ENCODE measurements at places on chromosomes 2 and 18. TPM values are rescaled to one million over a fixed set of nuclear protein-coding genes. Genes with fewer than 3 reads are reported as not detected.
A peak's percentile ranks its signal among the peaks of the same experiment; 100 is the strongest.

DNA sequence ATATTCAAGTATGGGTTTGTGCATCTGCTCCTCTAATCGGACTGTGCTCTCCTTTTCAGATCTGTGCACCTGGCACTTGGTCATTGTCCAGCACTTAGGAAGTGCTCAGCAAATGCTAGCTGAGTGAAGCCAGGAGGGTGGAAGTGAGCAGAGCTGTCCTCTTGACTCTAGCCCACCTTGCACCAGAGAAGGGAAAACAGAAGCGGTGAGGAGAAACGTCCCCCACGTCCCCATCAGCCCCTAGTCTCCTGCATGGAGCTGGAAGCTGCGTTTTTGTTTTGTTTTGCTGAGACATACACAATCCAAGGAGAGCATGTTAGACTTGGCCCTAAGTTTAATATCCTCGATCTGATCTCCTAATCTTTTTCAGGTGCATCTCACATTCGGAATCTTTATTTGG is 73.6 kb downstream of the EN1 start:
- no peak for DNase-seq
- H3K4me3 ChIP-seq: no peak overlapping the region
- H3K36me3 ChIP-seq: no peaks in the 10 kb centered on the region
- H3K27me3 ChIP-seq: peaks cover 35% of the 10 kb centered on the region
- peaks cover 12% of the 10 kb centered on the region for H3K4me1 ChIP-seq

The MOCOS gene
- 4.1 TPM for total RNA-seq

- H3K36me3 ChIP-seq: no peaks in the 10 kb centered on the region
- H3K27me3 ChIP-seq: no peaks in the 10 kb centered on the region
Measured at GRCh38 chr2:9984217-9984739, 32.8 kb downstream of the GRHL1 start.

The ITGA6 gene
- total RNA-seq: 90.4 TPM

DNA sequence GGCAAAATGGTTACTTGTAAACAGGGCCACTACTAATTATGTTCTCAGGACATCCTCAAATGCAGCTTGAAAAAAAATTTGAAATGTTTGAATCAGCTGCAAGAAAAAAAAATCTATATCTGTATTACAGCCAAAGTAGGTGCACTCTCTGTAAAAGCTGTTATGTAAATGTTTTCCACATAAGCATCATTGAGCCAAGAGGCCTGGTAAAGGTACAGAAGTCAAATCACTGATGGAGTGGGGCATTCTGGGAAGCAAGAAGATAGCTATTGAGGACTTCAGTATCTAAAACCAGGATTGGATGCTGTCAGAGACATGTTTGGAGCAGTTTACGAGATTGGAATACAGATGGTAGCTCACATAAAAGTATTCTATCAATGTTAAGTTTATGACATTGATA is 80.3 kb downstream of the MAPRE2 start:
- no peak overlapping the region for H3K27ac ChIP-seq
- H3K36me3 ChIP-seq: no peaks in the 10 kb centered on the region
- peaks cover 6% of the 10 kb centered on the region for H3K4me1 ChIP-seq
- H3K4me3 ChIP-seq: no peak overlapping the region

- H3K4me1 ChIP-seq: no peaks in the 10 kb centered on the region
- H3K4me3 ChIP-seq: no peak overlapping the region
- no peaks in the 10 kb centered on the region for H3K36me3 ChIP-seq
- DNase-seq: no peak
- H3K27ac ChIP-seq: no peak overlapping the region
- H3K27me3 ChIP-seq: no peaks in the 10 kb centered on the region
Measured at GRCh38 chr18:43642727-43643330, 365.5 kb upstream of the SYT4 start.

- no peaks in the 10 kb centered on the region for H3K27me3 ChIP-seq
- DNase-seq: no peak
- H3K4me3 ChIP-seq: peak overlapping the region; percentile 38
Measured at GRCh38 chr2:177165061-177165583, 47.5 kb upstream of the HNRNPA3 start.

- no peak for DNase-seq
- H3K27ac ChIP-seq: no peak overlapping the region
- H3K27me3 ChIP-seq: no peaks in the 10 kb centered on the region
- H3K36me3 ChIP-seq: peaks cover 50% of the 10 kb centered on the region
- no peaks in the 10 kb centered on the region for H3K4me1 ChIP-seq
- no peak overlapping the region for H3K4me3 ChIP-seq
Measured at GRCh38 chr2:230512955-230513748, 97.2 kb downstream of the SP100 start.

- peaks cover 13% of the 10 kb centered on the region for H3K4me1 ChIP-seq
- no peak overlapping the region for H3K27ac ChIP-seq
- H3K36me3 ChIP-seq: no peaks in the 10 kb centered on the region
Measured at GRCh38 chr2:159518321-159519005, 97.9 kb downstream of the BAZ2B start.

DNA sequence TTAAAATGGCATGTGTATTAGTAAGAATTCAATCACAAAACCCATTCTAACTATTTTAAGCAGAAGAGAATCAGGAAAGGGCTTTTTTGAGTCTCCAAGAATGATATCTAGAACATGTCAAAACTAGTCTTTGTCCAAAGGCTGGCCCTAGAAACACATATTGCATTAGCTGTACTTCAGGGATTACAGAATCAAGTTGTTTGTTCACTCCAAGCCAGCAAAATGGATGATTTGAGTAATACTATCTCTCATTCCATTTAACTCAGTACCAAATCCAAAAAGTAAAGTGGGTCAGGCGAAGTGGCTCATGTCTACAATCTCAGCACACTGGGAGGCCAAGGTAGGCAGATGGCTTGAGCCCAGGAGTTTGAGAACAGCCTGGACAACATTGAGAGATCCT is 41.3 kb downstream of the ATF2 start:
- peaks cover 35% of the 10 kb centered on the region for H3K36me3 ChIP-seq
- DNase-seq: no peak
- H3K27ac ChIP-seq: no peak overlapping the region
- H3K4me3 ChIP-seq: no peak overlapping the region
- no peaks in the 10 kb centered on the region for H3K27me3 ChIP-seq

DNA sequence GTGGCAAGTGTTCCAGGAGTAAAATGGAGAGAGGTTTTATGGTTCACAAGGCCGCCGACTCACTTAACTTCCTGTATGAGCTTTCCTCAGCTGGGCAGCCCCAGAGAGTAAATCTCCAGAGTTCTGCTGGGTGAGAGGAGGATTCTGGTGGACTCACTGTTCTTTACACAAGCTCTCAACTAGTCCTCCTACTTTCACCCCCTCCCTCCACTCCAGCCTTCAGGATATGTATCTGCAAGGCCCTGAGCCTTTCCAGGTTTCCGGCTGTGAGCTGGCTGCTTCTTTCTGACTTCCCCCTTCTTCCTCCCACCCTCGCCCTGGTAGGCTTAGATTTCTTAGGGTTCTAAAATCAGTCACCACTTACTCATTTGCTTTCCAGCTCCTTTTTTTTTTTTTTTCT is 34.0 kb downstream of the EML6 start:
- no peak overlapping the region for H3K4me3 ChIP-seq
- no peak overlapping the region for H3K27ac ChIP-seq
- H3K4me1 ChIP-seq: no peaks in the 10 kb centered on the region
- no peaks in the 10 kb centered on the region for H3K27me3 ChIP-seq
- no peaks in the 10 kb centered on the region for H3K36me3 ChIP-seq

GRCh38 chr2:97348265-97348664 is 235.3 kb downstream of the ANKRD36 start:
- DNase-seq: no peak
- no peaks in the 10 kb centered on the region for H3K4me1 ChIP-seq
- H3K36me3 ChIP-seq: no peaks in the 10 kb centered on the region
- H3K27me3 ChIP-seq: no peaks in the 10 kb centered on the region

The TACR1 gene
- total RNA-seq: 0.14 TPM

- no peak overlapping the region for H3K4me3 ChIP-seq
- no peaks in the 10 kb centered on the region for H3K36me3 ChIP-seq
- no peak for DNase-seq
- no peaks in the 10 kb centered on the region for H3K4me1 ChIP-seq
- no peaks in the 10 kb centered on the region for H3K27me3 ChIP-seq
Measured at GRCh38 chr2:106944215-106944614, 58.2 kb upstream of the ST6GAL2 start.

DNA sequence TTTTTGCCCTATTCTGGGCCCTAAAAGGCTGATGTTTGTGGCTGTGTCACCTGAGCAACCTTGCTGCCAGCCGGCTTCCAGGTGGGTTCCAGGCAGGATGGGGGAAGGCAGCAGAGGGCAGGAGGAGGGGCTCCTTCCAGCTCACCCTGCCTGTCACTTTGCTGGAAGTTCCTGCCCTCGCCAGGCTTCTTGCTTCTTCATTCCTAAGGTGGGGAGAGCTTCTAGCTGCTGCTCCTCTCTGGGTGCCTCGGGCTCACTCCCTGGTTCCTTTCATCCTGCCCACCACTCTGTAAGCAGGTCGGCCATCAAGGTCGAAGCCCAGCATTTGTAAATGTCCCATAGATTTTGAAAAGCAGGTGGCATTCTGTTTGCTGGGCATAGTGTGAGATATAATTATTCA is 249.4 kb upstream of the HS6ST1 start:
- no peak overlapping the region for H3K27ac ChIP-seq
- no peak for DNase-seq
- H3K4me1 ChIP-seq: no peaks in the 10 kb centered on the region
- no peaks in the 10 kb centered on the region for H3K36me3 ChIP-seq

The GPAT2 gene
- 4.1 TPM for total RNA-seq

DNA sequence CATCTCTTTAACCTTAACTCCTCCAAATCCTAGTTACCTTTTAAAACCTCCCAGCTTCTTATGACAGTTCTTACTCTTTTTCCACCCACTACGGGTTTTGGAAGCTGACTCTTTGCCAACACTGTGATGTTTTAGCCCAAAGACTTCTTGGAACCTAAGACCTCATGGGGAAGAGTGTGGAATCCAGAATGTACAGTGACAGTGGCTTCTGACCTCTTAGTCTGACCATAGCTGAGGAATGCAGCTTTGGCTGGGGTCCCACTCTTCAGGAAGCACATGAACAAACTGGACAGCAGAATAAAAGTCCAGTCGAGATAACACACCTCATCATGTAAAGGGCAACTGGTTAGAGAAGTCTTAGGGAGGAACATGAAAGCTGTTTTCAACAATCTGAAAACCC is 161.1 kb upstream of the PKDCC start:
- no peaks in the 10 kb centered on the region for H3K27me3 ChIP-seq
- H3K4me3 ChIP-seq: no peak overlapping the region

DNA sequence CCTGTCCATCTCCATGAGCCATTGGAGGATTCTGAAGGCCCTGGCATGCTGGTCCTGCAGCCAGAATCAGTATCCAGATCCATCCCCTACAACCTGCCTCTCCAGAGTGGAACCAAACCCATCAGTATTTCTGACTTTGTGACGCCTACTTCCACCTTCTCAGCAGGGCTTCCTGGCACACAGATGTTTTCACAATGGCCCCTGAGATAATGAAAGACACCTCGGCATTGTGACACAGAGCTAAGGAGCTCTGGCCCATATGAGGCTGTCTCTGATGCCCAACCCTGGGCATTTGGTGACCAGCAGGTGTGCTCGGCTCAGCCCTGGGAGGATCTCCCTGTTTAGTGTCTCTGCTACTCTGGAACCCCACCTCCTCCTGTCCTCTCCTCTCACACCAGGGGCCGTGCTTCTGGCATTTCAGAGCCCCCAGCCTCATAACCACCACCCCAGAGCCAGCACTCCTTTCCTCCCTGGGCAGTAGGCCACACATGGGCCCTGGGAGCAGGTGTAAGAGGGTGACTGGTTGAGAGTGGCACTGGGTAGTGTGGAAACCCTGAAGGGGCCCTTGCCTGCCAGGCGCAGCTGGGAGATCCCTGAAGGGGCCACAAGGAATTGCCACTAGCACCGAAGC is 38.2 kb downstream of the FOSL2 start:
- DNase-seq: no peak
- H3K4me1 ChIP-seq: peaks cover 4% of the 10 kb centered on the region
- no peaks in the 10 kb centered on the region for H3K27me3 ChIP-seq
- no peak overlapping the region for H3K4me3 ChIP-seq

The C2orf69 gene
- 17.5 TPM for total RNA-seq

DNA sequence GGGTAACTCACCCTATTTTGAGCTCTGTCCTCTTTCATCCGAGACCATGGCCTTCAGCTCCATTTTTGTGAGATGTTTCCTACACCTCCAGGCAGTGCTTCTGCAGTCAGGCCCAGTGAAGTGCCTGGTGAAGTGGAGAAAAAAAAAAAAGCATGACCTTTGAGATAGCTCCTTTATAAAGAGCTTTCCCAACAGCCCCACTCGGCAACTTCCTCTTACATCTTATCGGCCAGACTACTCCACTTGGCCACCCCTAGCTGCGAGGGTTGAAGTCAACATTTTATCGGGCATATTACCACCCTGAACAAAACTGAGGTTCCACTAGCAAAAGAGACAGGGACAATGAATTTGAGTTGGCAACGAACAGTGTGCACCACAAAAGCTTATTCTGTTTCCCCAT is 124.8 kb upstream of the RNF152 start:
- no peaks in the 10 kb centered on the region for H3K27me3 ChIP-seq
- DNase-seq: no peak
- no peak overlapping the region for H3K4me3 ChIP-seq

- no peak for DNase-seq
- H3K36me3 ChIP-seq: no peaks in the 10 kb centered on the region
- no peaks in the 10 kb centered on the region for H3K4me1 ChIP-seq
Measured at GRCh38 chr2:1978706-1979105, 234.4 kb upstream of the PXDN start.

DNA sequence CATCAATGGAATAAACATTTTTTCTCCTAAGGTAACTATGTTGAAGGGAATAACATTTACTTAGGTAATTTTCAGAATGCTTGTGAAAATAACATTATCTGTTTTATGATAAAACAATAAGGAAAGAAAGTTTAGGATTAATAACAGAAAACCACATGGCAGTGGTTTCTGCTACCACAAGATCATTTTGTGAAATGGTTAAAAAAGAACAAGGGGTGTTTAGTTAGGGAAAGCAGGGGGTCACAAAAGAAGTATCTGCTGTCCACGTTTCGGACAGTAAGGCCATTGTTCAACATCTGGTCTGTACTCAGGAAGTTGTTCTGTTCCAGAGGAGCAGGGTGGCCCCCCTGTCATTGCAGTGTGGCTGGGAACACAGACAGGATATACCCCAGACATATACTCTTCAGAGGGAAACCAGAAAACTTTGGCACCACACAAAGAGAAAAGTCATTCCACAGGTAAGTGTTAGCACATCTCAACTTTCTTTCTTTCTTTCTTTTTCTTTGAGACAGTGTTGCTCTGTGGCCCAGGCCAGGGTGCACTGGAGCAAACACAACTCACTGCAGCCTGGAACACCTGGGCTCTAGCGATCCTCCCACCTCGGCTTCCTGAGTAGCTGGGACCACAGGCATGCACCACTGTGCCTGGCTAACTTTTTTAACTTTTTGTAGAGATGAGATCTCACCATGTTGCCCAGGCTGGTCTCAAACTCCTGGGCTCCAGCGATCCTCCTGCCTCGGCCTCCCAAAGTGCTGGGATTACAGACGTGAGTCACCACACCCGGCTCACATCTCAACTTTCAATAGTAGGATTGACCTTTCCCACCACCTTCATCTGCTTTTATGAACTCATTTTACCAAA is 14.8 kb upstream of the ARL5A start:
- H3K27ac ChIP-seq: no peak overlapping the region
- H3K27me3 ChIP-seq: no peaks in the 10 kb centered on the region
- DNase-seq: no peak
- no peaks in the 10 kb centered on the region for H3K4me1 ChIP-seq

- H3K4me3 ChIP-seq: no peak overlapping the region
- no peaks in the 10 kb centered on the region for H3K4me1 ChIP-seq
- no peak for DNase-seq
Measured at GRCh38 chr2:188850786-188851185, 123.4 kb upstream of the COL3A1 start.

All from stomach (tissue), 19 donors.